ENCODE measurements at places on chromosomes 6 and 20.

DNA sequence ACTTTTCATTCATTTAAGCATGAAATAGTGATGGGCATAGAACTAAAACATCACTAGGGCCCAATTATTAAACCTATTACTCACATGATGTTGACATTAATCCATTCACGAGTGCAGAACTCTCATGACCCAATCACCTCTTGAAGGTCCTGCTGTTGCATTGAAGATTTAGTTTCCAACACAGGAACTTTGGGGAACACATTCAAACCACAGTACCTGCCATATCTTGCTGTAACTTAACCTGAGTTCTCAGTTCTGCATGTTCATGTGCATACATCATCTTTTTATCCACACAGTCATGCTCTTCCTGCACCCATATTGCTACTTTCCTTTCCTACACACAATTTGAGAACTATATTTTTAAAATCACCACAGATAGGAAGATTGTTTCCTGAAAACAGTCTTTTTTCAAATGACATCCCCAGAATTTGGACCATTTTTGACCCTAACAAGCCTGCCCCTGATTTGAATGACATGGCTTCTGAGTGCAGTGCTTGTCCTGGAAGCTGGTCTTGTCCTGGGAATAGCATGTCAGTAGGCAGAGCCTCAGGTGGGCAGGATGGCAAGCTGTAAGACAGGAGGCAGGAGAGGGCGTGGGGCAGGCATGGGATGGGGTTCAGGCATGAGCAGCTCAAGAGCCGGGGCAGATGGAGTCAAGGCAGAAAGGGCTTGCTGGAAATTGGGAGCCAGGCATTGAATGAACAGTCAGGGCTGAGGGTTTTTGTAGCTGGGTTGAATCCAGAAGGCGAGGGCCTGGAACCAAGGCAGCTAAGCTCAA lies 49.2 kb upstream of the FOXC1 start:
- DNase-seq = no peak

- DNase-seq = no peak
Observed at GRCh38 chr20:60926831-60927230, 325.2 kb upstream of the CDH4 start.

DNA sequence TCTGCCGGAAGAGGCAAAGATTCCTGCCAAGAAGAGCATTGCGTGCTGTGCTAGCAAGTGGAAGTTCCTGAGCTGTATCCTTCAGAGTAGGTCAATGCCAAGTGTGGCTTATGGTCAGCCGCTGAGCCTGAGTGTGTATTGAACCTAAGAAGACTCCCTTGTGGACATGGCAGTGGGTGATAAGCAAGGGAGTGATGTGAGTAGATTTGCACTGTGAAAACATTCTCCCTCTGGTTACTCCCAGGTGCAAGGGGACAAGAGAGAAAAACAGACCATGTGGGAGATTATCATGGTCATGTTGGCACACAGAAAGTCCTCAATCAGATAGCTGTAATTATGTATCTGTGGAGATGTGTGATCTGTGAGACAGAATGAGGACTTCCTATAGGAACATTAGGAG lies 6.1 kb upstream of the TMEM74B start:
- DNase-seq = no peak

DNA sequence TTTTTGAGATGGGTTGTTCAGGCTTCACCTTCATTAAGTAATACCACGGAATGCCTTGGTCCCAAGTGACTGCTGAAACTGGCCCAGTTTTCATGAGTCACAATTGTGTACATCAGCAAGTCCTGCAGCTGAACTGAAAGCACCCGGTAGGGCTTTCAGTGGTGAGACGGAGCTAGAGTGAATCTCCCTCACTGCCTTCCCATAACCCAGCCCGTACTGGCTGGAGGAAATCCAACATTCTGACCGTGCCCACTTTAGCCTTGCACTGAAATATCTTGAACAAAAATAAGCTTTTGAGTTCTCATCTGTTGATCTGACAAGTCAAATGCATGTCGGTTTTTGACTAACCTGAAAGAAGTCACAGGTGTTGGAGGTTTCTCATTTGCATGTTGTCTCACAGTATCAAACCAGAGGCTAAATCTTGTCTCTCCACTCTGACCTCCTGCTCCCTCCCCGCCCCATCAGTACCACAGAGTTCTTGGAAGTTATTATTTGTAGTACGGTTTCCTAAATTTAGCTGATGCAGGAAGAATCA lies 35.9 kb downstream of the DUSP22 start:
- peak; percentile 85 for DNase-seq

DNA sequence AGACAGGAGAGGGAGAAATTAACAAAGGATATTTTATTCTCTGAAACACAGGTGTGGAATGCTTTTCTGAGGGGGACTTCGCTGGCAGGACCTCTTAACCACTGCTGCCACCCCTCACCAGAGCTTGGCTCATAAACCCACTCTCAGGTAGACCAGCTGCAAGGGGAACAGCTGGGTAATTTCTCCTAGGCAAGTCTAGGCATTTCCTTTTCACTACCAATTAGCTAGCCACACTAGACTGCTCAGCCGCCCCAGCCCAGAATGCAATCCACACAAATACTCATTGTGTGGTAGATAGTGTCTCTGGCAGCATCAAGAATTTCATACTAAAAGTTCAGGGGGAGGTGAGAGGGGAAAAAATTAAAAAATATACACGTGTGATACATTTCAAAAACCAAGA lies 267.6 kb upstream of the ID4 start:
- no peak for DNase-seq
